Mononuclear cell (primary cell): ENCODE measurements at places on chromosomes 6 and 20. TPM values are rescaled to one million over a fixed set of nuclear protein-coding genes. Genes with fewer than 3 reads are reported as not detected.

Gene TNFRSF6B
- total RNA-seq: not detected

Gene ULBP1
- total RNA-seq: 0.10 TPM

Gene ENPP5
- 0.42 TPM for total RNA-seq

Gene BPIFB1
- not detected for total RNA-seq

Gene DNMT3B
- total RNA-seq: 0.21 TPM
